Activated T-helper 1 cell treated with Interleukin-2 at 50 U/mL for 16 hours (primary cell): ENCODE measurements at places on chromosomes 5 and 9.

DNA sequence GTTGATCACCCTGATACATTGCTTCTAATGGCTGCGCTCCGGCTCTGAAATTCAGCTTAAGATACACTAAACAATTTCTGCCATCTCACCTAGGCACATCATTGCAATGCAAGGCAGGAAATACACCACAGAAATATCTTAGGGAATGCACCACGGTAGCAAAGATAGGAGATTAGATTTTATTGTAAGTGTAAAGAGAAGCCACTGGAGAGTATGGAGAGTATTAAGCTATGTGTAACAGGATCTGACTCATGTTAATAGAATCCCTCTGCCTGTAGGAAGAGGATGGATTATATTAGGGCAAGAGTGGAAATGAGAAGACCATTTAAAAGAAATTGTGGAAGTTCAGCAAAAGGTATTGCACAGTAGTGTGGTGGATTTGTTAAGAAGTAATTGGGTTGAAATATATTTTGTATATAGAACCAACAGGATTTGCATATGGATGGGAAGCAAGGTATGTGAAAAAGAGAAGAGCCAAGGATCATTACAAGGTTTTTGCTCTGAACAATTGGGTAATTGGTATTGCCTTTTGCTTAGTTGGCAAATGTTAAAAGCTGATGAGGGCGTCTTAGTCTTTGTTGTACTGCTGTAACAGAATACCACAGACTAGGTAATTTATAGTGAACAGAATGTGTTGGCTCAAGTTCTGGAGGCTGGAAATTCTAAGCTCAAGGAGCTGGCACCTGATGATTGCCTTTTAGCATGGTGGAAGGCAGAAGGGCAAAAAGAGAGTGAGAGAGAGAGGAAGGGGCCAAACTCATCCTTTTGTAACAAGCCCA is 636.1 kb downstream of the PSAT1 start:
- DNase-seq, result no peak

DNA sequence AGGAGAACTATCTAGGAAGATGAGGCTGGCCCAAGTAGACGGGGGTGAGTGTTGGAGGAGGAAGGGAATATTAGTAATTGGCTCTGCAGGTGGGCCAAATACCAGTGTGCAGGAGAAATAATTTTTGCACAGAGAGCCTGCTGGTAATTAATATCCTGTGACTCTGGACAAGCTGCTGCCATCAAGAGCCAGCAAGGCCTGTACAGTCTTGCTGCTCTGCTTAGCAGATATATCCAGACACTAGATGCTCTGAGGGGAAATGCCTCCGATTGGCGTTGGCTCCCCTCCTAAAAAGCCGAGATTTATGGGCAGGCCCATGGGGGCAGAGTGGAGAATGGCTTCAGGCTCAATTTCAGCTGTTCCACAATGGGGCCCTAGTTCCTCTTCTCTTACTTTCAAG is 29.6 kb upstream of the ASTN2 start:
- DNase-seq, result no peak

DNA sequence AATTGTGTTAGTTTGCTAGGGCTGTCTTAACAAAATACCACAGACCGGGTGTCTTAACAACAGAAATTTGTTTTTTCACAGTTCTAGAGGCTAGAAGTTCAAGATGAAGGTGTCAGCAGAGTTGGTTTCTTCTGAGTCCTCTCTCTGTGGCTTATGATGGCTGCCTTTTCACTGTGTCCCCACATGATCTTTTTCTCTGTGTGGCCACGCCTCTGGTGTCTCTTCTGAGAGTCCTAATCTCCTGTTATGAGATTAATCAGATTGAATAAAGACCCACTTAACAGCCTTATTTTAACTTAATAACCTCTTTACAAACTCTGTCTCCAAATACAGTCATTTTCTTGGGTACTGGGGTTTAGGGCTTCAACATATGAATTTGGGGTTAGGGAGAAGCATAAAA is 561.1 kb downstream of the NR2F1-AS1 start:
- no peak for DNase-seq

GRCh38 chr5:108884736-108885135 is 137.0 kb downstream of the FER start:
- no peak for DNase-seq

DNA sequence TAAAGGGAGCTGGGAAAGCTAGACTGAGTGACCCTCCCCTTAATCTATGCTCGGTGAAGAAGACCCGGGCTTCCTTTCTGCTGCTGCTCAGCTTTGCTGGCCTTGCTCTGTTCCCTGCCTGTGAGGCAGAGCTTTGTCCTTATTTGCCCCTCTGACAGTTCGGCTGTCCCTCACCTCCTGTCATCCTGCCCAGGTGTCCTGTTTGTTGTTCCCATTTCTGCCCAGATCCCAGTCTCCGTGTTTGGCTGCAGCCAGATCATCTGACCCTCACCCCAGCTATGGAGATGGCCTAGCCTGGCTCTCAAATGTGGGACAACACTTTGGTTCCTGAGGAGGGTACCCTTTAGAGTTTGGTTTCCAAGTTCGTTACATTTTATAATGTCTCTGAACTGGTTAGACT is 20.2 kb downstream of the OTULIN start:
- DNase-seq, result no peak

DNA sequence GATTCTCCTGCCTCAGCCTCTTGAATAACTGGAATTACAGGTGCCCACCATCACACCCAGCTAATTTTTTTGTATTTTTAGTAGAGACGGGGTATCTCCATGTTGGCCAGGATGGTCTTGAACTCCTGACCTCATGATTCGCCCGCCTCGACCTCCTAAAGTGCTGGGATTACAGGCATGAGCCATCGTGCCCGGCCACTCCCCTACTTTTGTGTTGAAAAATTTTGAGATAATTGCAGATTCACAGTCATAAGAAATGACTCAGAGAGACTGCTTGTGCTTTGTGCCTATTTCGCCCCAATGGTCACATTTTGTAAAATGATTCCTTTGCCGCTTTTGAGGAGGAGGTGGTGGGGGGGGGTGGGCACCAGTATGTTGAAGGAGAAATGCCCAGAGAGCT is 48.1 kb upstream of the SH3PXD2B start:
- no peak for DNase-seq

DNA sequence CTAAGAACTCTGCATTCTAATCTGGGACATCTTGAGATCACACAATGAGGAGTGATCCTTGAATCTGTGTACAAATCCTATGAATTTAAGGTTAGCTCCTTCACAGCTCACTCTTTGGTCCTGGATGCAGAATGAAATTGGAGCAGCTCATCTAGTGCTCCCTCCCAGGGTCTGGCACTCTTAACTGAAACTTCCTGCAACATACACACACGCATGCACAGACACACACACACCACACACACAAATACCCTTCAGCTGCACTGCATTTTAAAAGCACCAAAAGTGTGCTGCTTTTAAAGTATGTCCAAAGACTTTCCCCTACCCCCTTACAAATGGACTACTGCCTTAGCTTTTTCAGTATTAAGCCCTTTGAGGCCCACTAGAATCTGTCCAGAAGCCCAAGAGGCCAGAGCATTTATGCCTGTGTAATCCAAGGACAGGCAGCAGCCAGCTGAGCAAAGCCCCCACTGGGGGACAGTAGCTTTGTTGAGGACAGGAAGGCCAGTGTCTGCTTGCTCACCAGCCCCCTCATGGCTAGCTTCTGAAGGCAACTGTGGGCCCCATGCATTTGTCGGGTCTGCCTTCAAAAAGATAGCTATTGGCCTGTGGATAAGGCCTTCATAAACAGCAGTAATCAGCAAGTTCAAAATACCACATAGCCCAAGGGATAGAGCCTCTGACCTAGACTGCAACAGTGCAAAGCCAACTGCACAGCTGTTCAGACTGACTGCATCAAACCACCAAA is 43.6 kb downstream of the CDO1 start:
- DNase-seq, result no peak

DNA sequence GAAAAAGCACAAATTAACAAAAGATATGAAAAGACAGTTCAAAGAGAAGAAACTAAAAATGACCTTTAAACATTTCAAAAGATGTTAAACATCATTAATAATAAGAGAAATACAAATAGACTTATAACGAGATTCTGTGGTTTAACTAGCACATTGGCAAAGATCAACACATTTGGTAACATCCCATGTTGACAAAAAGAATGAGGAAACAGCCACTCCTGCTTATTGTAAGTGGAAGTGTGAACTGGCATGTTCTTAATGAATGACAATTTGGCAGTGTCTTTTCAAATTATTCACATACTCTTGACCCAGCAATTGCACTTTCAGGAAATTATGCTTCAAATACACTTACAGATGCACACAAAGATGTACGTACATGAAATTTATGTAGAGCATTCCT is 176.3 kb downstream of the TLE1 start:
- DNase-seq, result no peak

DNA sequence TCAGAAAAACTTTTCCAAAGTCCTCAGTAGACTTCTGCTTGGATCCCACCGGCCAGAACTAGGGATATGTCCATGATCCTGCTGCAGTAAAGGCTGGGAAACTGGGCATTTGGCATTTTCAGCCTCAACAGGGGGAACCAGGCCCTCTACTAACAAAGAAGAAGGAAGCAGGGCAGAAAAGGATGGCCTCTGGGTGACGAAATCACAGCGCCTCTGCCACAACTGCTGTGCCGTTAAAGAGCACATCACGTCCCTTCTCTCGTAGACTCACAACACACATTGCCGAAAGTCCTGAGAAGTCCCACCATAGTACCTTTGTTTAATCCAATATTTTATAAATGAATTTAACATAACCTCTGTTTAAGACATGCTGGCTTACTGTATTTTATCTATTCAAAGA is 10.4 kb upstream of the AFAP1L1 start:
- no peak for DNase-seq

GRCh38 chr9:123589361-123590239 is 233.6 kb downstream of the CRB2 start:
- no peak for DNase-seq

DNA sequence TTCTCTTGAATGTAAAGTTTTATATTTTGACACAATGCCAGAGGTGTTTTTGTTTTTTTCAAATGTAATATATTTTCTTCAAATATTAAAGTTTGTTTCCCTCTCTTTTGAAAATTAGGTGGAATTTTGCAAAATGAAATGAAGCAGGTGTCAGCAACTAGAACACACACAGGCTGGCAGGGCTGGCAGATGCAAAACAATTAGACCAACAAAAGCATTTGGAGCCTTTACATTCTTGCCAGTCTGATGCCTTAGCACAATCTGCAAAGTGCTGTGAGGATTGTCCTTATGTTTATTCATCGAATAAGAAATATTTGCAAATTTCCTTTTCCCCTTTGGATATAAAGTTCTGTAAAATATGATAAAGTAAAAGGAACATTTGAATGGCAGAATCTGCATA is 1063.9 kb downstream of the CDH9 start:
- no peak for DNase-seq

- DNase-seq, result no peak
Observed at GRCh38 chr9:7239708-7240107, 481.9 kb downstream of the KDM4C start.

- no peak for DNase-seq
Observed at GRCh38 chr9:130144703-130145102, 27.5 kb upstream of the NCS1 start.

- DNase-seq, result no peak
Observed at GRCh38 chr5:27140831-27141230, 102.4 kb upstream of the CDH9 start.

DNA sequence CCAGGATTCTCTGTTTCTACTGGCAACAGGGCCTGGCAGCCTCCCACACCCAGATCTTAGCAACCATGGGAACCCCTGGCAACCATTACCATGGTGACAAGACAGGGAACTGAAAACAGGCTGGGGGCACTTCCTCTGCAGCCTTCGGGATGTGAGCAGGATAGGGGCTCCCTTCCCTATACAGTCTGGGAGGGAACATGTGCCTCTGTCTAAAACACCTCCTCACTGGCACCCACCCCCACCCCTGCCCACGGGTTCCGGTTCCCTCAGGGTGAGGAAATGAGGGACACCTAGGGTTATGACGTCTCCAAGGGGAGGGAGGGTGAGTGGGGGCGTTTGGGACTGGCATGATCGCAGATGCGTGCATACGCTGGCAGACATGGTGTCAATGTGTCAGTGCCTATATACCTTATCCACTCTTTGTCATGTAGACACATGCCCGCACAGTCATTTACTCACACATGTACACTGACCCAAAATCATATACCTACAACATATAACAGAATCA is 3.0 kb upstream of the DNAJB5 start:
- no peak for DNase-seq

- DNase-seq, result no peak
Observed at GRCh38 chr5:61139094-61139873, 23.0 kb downstream of the SMIM15 start.

GRCh38 chr9:123402981-123403509 is 47.0 kb downstream of the CRB2 start:
- DNase-seq, result no peak

GRCh38 chr5:83077662-83078261 is 415 bp downstream of the XRCC4 start:
- no peak for DNase-seq

DNA sequence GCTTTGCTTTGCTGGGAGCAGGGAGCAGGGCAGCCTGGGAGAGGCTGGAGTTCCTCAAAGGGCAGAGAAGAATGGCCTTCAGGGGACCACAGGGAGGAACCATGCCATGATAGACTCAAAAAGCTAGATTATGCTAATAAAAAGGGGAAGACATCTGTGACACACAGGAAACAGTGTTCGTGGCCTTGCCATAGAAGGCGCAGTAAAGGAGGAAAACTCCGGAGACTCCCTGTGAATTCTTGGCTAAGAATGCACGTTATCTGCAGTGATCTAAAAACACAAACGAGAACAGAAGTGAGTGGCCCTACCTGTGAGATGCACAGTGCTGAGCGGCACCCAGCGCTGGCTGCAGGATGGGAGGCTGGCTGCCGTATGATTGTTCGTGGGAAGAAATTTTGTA is 15.9 kb upstream of the LTC4S start:
- no peak for DNase-seq

DNA sequence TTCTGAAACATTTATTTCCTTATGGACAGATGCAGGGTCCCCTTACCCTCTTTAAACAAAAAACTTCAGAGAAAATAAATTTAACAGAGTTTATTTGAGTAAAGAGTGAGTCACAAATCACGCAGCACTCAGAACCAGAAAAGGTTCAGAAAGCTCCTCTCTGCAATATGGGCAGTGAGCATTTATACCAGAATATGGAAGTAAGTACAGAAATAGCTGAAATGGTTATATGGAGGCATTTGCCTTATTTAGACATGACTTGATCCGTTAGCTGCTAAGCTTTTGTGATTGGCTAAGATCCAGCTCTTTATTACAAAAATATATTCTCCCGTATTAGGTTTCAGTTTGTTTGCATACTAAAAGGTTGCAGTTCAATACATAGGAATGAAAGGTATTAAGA is 1554.1 kb downstream of the EFNA5 start:
- DNase-seq, result no peak

DNA sequence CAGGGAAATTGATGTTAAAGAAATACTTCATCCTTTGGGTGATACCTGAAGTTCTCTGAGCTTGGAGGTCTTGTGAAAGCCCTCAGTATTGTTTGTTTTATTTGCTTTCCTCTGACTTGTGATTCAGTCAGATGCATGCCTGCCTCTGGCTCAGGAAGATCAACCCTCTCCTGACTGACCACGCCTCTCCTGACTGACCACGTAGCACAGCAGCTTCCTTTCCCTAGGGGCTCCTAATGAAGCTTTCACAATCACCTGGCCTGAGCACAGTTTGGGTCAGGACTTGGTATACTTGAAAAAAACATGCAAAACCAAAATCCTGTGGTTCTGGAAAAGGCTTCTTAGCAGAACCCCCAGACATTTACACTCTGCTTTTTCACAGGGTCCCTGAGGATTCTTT is 3.8 kb downstream of the TGFBI start:
- DNase-seq, result no peak

- DNase-seq, result no peak
Observed at GRCh38 chr9:127762111-127762676, 16.3 kb downstream of the SH2D3C start.

- no peak for DNase-seq
Observed at GRCh38 chr9:97768746-97769145, 71.6 kb upstream of the XPA start.

- DNase-seq, result no peak
Observed at GRCh38 chr5:124957063-124957462, 210.6 kb upstream of the ZNF608 start.
